ENCODE measurements at places on chromosomes 12 and 14. TPM values are rescaled to one million over a fixed set of nuclear protein-coding genes. Genes with fewer than 3 reads are reported as not detected.

Gene BAZ1A
- 85.7 TPM for total RNA-seq

Gene TAS2R9
- total RNA-seq, result not detected

Gene PRKCH
- total RNA-seq, result 102 TPM

Gene GRIN2B
- total RNA-seq, result not detected

Gene DNAH10
- total RNA-seq, result 0.41 TPM

Gene TAS2R43
- 1.8 TPM for total RNA-seq

Gene PTPN6
- total RNA-seq, result 252 TPM

Gene TSPAN19
- total RNA-seq, result not detected

Gene MIS18BP1
- total RNA-seq, result 56.4 TPM

Gene LHX5
- total RNA-seq, result not detected

Gene TGFB3
- total RNA-seq, result 3.9 TPM

Gene NPFF
- not detected for total RNA-seq

Gene KRT72
- total RNA-seq, result not detected

Gene NGB
- not detected for total RNA-seq

Gene GCH1
- total RNA-seq, result 52.5 TPM

Gene KRT80
- total RNA-seq, result not detected

Gene TAS2R30
- total RNA-seq, result 2.9 TPM

Gene OR4N5
- not detected for total RNA-seq

All from activated T-helper 2 cell treated with anti-CD3 and anti-CD28 coated beads, Interferon-gamma antibody, Interleukin-2, Interleukin-4, amounts not matched to agents 10 μg/mL and 5 μg/mL and 100 μg/mL, durations not matched to agents 14 hours and 24 hours and 36 hours (primary cell).